ENCODE measurements at places on chromosomes 2 and 18. TPM values are rescaled to one million over a fixed set of nuclear protein-coding genes. Genes with fewer than 3 reads are reported as not detected.

The DIPK1C gene
- total RNA-seq, result not detected

The AOX1 gene
- total RNA-seq, result 2.8 TPM

The MEP1B gene
- total RNA-seq, result not detected

The DCDC2C gene
- not detected for total RNA-seq

The SP3 gene
- 105 TPM for total RNA-seq

The FKBP1B gene
- 22.0 TPM for total RNA-seq

The TFCP2L1 gene
- total RNA-seq, result not detected

The THSD7B gene
- 0.19 TPM for total RNA-seq

The VSNL1 gene
- 1.7 TPM for total RNA-seq

The LOXL3 gene
- 28.3 TPM for total RNA-seq
